ENCODE measurements at places on chromosomes 2 and 18.

GRCh38 chr18:58438161-58438957, 190.5 kb downstream of the ALPK2 start:
- DNase-seq, result no peak

GRCh38 chr18:52541056-52541455, 201.1 kb downstream of the DCC start:
- no peak for DNase-seq

GRCh38 chr18:29157057-29157780, 980.3 kb upstream of the CDH2 start:
- DNase-seq, result no peak

- DNase-seq, result no peak
These were observed 5.3 kb upstream of the RAB12 start for GRCh38 chr18:8603663-8604520.

DNA sequence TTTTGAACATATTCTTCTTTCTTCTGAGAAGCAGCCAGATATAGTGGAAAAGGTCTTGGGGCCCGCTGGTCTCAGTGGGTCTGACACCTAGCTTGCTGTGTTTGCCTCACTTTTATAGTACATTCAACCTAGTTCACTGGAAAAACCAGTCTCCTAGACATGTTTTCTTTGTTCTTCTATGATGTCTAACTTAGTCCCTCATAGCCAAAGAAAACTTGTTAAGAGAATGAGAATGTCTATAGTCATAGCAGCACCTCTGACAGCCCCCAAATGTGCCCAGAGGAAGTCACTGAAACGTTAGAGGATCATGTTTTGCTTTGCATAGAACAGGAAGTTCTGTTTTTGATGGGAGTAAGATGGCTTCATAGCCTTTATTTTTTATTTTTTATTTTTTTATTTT, 40.3 kb downstream of the TNFRSF11A start:
- DNase-seq, result no peak

DNA sequence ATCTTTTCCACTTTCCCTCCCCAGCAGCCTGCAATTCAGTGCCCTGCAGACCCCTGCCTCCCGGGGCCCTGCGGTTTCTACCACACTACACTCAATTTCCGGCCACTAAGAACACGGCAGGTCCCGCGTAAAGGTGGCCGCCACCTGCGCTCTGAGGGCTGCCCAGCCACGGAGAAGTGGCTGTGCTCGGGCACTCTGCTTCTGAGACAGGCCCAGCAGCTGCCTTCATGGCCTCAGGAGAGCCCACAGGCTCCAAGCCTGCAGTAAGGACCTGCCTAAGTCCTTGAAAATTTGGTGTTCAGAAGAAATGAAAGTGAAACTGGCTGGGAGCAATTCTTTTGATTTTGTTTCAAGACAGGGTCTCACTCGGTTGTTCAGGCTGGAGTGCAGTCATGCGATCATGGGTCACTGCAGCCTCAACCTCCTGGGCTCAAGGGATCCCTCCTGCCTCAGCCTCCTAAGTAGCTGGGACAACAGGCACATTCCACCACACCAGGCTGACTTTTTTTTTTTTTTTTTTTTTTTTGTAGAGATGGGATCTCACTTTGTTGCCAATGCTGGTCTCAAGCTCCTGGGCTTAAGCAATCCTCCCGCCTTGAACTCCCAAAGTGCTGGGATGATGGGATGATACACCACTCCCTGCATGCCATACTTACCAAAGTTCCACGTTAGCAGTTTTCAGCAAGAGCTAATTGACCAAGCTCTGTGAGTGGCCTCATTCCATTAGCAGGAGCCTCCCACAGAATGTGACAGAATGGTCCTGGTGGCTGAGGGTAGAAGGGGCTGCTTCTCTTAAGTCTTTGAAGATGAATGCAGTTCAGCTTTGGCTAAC, 14.6 kb upstream of the ALPP start:
- no peak for DNase-seq
